ENCODE measurements at places on chromosomes 5 and 9.

GRCh38 chr5:75711151-75711550, 6.1 kb downstream of the POC5 start:
- DNase-seq: no peak

- no peak for DNase-seq
These were observed 62.6 kb downstream of the MTREX start for GRCh38 chr5:55370291-55370925.

- DNase-seq: no peak
These were observed 73.7 kb upstream of the EGFLAM start for GRCh38 chr5:38184627-38185026.

- no peak for DNase-seq
These were observed 119.5 kb downstream of the YTHDC2 start for GRCh38 chr5:113632996-113633395.

DNA sequence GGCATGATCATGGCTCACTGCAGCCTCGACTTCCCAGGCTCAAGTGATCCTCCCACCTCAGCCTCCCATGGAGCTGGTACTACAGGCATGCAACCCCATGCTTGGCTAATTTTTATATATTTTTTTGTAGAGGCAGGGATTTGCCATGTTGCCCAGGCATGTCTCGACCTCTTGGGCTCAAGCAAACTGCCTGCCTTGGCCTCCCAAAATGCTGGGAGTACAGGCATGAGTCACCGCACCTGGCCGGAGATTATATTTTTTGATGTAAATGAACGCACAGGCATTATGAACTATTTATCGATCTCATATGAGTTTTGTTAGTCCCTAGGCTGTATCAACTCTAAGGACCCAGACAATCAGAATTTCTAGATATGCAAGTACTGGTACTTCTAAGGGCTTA, 25.5 kb upstream of the CEP120 start:
- no peak for DNase-seq

DNA sequence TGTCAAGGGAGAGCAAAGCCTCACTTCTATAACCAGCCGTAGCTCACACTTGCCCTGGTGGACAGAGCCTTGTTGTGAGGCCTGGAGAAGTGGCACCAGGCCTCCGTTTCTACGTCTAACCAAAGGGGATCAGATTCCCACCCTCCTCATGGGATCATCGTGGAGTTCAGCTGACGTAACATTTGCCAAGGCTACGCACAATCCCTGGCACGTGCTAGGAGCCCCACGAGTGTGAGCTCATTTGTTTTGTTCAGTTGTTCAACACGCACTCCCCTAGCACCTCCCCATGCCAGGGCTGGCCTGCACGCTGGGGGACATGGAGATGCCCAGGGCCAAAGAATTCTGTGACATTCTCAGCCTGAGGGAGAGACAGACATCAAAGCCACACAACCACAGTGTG, 23.1 kb downstream of the ADGRD2 start:
- no peak for DNase-seq

GRCh38 chr5:97089149-97089801, 53.1 kb downstream of the LIX1 start:
- DNase-seq: no peak

GRCh38 chr9:9045072-9045471, 1245.5 kb upstream of the DMAC1 start:
- DNase-seq: no peak

DNA sequence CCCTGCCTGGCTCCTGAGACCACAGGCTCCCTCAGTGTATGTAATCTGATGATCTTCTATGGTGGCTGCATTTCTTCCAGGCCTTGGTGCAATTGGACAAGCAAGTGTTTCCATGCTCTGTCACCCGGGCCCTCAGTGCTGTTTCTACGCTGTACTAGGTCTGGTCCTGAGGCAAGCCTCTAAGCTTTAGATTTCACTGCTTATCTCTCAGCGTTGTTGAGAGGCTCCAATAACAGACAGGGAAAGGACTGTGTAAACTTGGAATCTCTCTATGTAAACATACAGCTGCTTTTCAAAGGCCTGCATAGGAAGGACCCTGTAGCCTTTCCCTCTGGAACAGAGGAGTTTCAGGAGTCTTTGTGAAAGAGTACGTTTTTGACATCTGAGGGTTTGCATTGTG, 38.6 kb upstream of the NFIB start:
- no peak for DNase-seq

GRCh38 chr9:3880851-3881250, 355.1 kb upstream of the RFX3 start:
- no peak for DNase-seq

GRCh38 chr5:14236757-14237156, 93.6 kb downstream of the TRIO start:
- no peak for DNase-seq

Measured in breast epithelium (tissue), 4 donors.